ENCODE measurements at places on chromosomes 5 and 9. TPM values are rescaled to one million over a fixed set of nuclear protein-coding genes. Genes with fewer than 3 reads are reported as not detected.
A peak's percentile ranks its signal among the peaks of the same experiment; 100 is the strongest.

DNA sequence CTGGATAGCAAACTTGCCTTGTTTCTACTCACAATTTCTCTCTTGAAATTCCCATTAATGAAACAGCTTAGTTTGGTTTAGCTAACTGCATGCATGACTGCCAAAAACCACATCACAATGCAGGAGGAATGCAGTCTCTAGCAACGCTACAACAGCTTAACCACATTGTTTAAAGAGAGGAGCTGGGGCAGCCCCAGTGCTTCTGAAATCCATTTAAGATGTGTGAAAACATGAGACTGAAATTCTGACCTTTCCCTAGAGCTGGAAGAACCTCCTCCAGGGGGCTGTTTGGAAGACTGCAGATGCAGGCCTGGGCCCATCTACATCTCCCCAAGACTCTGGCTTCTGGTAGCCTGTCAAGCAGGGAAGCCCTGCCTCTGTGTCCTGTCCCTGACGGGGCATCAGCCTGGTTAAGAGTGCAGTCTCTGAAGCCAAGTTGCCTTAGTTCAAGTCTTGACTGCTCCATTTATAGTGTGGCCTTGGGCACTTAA, 157.1 kb downstream of the ZNF462 start:
- H3K36me3 ChIP-seq: peaks cover 14% of the 10 kb centered on the region
- no peak overlapping the region for H3K27ac ChIP-seq
- H3K4me3 ChIP-seq: no peak overlapping the region
- DNase-seq: no peak

DNA sequence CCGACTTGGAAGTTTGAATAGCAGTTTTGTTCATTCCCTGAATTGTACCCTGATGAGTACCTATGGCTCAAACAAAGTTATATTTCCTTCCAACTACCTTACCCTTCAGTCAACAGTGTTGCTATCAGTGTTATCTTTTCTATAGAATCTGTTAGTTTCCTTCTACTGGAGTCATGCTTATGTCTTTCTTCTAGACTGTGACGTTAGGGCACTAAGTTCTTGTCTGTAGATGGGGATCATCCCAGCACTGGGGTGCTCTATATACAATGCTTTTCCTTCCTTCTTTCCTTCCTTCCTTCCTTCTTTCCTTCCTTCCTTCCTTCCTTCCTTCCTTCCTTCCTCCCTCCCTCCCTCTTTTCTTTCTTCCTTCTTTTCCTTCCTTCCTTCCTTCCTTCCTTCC, 973.0 kb downstream of the CDH12 start:
- no peak for DNase-seq
- H3K27me3 ChIP-seq: peaks cover 6% of the 10 kb centered on the region
- H3K4me3 ChIP-seq: no peak overlapping the region
- H3K27ac ChIP-seq: no peak overlapping the region

- no peak overlapping the region for H3K27ac ChIP-seq
- H3K4me3 ChIP-seq: no peak overlapping the region
- H3K36me3 ChIP-seq: peaks cover 3% of the 10 kb centered on the region
- H3K4me1 ChIP-seq: peaks cover 44% of the 10 kb centered on the region
Observed at GRCh38 chr5:43038496-43038989, 1.6 kb downstream of the ANXA2R start.

DNA sequence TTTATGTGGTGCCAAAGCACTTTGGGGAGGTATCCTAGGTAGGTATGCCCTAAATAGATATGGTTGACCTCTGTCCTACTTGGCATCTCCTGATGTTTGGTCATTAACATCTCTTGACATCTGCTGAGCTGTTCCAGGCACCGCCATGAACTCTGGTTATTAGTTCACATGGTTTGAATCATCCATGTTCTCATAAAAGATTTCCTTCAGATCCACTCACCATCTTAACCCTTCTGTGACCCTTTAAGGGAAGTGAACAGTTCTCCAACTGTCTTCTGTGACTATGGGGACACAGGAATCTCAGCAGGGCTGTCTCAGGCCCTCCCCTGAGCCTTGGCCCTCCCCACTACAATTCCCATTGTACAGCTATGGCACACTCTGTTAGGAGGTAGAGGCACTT, 167.7 kb downstream of the CDH6 start:
- no peak overlapping the region for H3K4me3 ChIP-seq
- no peak overlapping the region for H3K27ac ChIP-seq
- no peak for DNase-seq

The CCL19 gene
- total RNA-seq: not detected

The FBP2 gene
- total RNA-seq: not detected

DNA sequence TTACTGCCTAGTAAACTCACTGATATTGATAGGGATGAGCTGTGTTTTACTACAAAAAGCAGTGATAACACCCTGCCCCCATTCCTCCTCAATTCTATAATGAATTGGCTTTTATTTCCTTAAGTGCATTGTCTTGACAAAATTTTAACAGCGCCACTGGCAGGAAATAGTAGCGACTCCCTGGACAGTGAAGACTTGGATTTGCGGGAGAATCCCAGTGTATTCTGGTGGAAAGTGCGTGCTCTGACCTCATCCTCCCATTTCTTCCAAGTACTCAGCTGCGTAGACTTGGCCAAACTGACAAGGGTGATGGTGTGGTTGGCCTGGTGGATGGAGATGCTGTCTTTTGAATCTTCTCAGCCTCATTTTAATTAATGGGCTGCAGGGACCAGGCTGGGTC, 5.3 kb downstream of the TRIO start:
- no peaks in the 10 kb centered on the region for H3K36me3 ChIP-seq
- H3K4me1 ChIP-seq: peaks cover 69% of the 10 kb centered on the region
- H3K4me3 ChIP-seq: peak overlapping the region; percentile 49
- H3K27ac ChIP-seq: no peak overlapping the region
- H3K27me3 ChIP-seq: no peaks in the 10 kb centered on the region
- no peak for DNase-seq

- DNase-seq: no peak
- no peak overlapping the region for H3K27ac ChIP-seq
- no peaks in the 10 kb centered on the region for H3K27me3 ChIP-seq
- no peak overlapping the region for H3K4me3 ChIP-seq
- no peaks in the 10 kb centered on the region for H3K4me1 ChIP-seq
- H3K36me3 ChIP-seq: peaks cover 6% of the 10 kb centered on the region
Observed at GRCh38 chr9:81268048-81268447, 421.3 kb downstream of the TLE1 start.

Data from neural crest cell (in vitro differentiated cells).